CD8-positive, alpha-beta memory T cell (primary cell): ENCODE measurements at places on chromosomes 1 and 21. TPM values are rescaled to one million over a fixed set of nuclear protein-coding genes. Genes with fewer than 3 reads are reported as not detected.

Gene PTCH2
- total RNA-seq: 1.7 TPM

- DNase-seq: no peak
These were observed 376 bp downstream of the GBP1 start for GRCh38 chr1:89064632-89065031.

DNA sequence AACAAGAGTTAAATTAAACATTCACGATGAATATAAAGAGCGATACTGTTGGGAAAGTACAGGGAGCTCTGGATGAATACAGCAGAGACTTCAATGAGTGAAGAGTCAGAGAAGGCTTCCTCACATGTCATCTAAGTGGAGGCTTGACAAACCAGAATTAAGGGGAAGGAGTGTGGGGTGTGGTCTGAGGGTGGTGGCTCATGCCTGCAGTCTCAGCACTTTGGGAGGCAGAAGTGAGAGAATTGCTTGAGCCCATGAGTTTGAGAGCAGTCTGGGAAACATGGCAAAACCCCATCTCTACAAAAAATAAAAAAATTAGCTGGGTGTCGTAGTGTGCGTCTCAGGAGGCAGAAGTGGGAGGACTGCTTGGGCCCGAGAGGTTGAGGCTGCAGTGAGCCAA lies 8.7 kb downstream of the SDHB start:
- DNase-seq: no peak

Gene LRRC40
- 20.9 TPM for total RNA-seq

Gene CDC20
- 129 TPM for total RNA-seq

DNA sequence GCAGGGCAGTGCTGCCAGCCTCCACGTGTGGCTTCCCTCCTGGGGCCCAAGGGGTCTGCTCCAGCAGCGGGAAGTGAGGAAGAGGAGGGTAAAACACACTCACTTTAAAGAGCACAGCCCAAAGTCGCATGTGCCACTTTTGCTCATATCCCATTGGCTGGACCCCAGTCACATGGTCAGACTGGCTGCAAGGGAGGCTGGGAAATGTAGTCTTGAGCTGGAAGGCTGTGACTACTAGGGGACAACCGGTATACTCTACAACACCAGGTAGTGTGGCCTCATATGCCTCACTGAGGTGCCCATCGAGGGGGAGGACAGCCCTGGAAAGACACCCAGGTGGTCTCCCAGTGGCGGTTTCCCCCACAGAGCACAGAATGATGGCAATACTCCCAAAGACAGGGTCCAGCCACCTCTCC lies 45.2 kb downstream of the CAMK2N1 start:
- peak; percentile 16 for DNase-seq

GRCh38 chr1:8070381-8070811 lies 44.3 kb upstream of the ERRFI1 start:
- no peak for DNase-seq

- DNase-seq: no peak
These were observed 41.6 kb downstream of the AK4 start for GRCh38 chr1:65189576-65190115.

Gene G0S2
- total RNA-seq: 3.8 TPM
